ENCODE measurements at places on chromosomes 3 and 15.
A peak's percentile ranks its signal among the peaks of the same experiment; 100 is the strongest.

DNA sequence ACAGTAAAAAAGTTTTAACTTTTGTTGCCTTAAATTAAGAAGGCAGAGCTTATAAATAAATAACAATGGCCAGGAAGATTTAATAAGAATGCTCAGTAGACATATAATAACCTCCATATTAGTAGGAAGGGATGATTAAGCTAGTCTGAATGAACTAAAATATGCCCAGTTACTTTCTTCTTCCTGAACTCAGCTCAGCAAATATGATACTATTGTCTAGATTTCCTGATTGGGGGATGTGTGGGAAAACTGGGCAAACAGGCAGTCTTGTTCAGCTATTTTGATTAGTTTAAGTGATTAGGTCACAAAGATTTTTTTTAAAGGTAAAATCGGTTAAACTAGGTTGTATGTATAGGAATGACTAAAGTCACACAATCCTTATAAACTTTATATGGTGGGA, 167.2 kb upstream of the SLC2A2 start:
- DNase-seq: no peak
- no peaks in the 10 kb centered on the region for H3K27me3 ChIP-seq
- H3K27ac ChIP-seq: no peak overlapping the region
- no peak overlapping the region for H3K4me3 ChIP-seq
- no peaks in the 10 kb centered on the region for H3K36me3 ChIP-seq
- H3K4me1 ChIP-seq: no peaks in the 10 kb centered on the region

GRCh38 chr3:192715126-192715525, 12.2 kb downstream of the FGF12 start:
- H3K4me1 ChIP-seq: no peaks in the 10 kb centered on the region
- no peaks in the 10 kb centered on the region for H3K36me3 ChIP-seq
- no peak overlapping the region for H3K4me3 ChIP-seq
- H3K27ac ChIP-seq: no peak overlapping the region
- no peaks in the 10 kb centered on the region for H3K27me3 ChIP-seq

DNA sequence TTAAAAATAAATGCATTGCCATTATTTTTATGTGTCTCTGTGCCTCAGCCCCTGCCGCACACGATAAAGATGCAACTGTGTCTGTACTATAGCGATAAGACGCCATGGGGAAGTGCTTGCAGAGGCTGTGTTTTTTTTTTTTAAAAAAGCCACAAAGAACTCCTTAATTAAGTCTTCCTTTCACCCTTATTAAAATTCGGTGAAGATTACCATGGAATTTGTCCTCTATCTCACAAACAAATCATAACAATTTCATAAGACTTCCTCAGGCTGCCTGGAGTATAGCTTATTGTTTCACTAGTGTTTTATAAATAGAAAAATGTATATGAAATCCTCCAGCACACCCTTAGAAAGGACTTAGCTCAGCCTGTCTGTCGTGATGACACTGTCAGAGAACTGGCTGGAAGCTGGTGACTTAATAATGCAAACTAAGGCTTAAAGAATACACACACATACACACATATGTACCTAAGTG, 374.8 kb upstream of the SLCO3A1 start:
- H3K27me3 ChIP-seq: no peaks in the 10 kb centered on the region
- peaks cover 33% of the 10 kb centered on the region for H3K4me1 ChIP-seq
- DNase-seq: no peak
- H3K36me3 ChIP-seq: no peaks in the 10 kb centered on the region

DNA sequence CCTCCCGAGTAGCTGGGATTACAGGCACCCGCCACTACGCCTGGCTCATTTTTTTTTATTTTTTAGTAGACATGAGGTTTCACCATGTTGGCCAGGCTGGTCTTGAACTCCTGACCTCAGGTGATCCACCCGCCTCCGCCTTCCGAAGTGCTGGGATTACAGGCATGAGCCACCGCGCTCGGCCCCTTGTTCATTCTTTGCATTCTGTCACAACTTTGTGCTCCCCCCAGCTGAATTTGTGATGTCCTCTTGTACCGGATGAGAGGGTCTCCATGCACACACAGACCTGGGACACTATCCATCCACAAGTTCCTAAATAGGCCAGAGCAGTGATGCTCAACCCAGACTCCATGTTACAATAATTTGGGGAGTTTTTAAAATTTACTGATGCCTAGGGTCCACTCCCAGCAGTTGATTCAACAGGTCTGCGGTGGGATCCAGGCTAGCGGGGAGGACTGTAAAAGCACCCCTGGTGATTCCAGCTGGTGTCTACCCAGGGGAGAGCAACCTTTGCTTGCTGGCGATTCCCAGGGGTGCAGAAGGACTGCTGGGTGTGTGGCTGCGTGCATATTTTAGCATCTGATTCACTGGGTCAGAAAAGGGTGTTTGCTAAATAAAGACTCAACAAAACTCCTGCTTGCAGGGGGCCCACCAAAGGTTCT, 1.0 kb downstream of the RASSF1 start:
- peak overlapping the region; percentile 16 for H3K4me3 ChIP-seq
- peaks cover 24% of the 10 kb centered on the region for H3K4me1 ChIP-seq
- H3K27ac ChIP-seq: no peak overlapping the region
- H3K36me3 ChIP-seq: no peaks in the 10 kb centered on the region
- DNase-seq: no peak
- peaks cover 32% of the 10 kb centered on the region for H3K27me3 ChIP-seq

- no peak overlapping the region for H3K4me3 ChIP-seq
- no peak for DNase-seq
- H3K27me3 ChIP-seq: no peaks in the 10 kb centered on the region
- H3K4me1 ChIP-seq: peaks cover 17% of the 10 kb centered on the region
These were observed 1.7 kb upstream of the POC1A start for GRCh38 chr3:52155912-52156311.

- peaks cover 2% of the 10 kb centered on the region for H3K4me1 ChIP-seq
- H3K36me3 ChIP-seq: no peaks in the 10 kb centered on the region
- H3K27me3 ChIP-seq: no peaks in the 10 kb centered on the region
- no peak overlapping the region for H3K4me3 ChIP-seq
These were observed 28.4 kb downstream of the SH3GL3 start for GRCh38 chr15:83475551-83475950.

DNA sequence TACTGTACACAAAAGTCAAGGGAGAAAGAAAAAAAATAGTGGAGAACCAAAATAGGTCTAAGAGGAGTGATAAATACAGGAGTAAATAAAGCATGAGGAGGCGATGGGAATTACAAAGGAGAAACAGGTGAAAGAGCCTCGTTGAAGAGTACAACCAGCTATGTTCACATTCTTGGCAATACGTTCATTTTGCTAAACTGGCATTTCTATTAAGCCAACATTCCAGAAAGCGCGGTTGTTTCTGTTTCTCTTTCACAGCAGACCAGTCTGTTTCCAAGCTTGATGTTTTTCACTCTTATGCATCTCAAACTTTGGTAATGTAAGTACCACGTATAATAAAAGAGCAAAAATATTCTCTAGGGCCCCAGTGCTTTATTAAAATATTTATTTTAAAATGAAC, 74.5 kb downstream of the NSUN3 start:
- no peak for DNase-seq
- H3K4me1 ChIP-seq: no peaks in the 10 kb centered on the region
- no peaks in the 10 kb centered on the region for H3K27me3 ChIP-seq
- H3K36me3 ChIP-seq: no peaks in the 10 kb centered on the region
- no peak overlapping the region for H3K4me3 ChIP-seq

- no peak for DNase-seq
- no peak overlapping the region for H3K27ac ChIP-seq
- no peaks in the 10 kb centered on the region for H3K27me3 ChIP-seq
These were observed 269.7 kb upstream of the LYSMD4 start for GRCh38 chr15:100002787-100003536.

- H3K36me3 ChIP-seq: no peaks in the 10 kb centered on the region
- H3K4me3 ChIP-seq: no peak overlapping the region
- DNase-seq: no peak
- H3K27me3 ChIP-seq: no peaks in the 10 kb centered on the region
These were observed 48.1 kb upstream of the FRMD4B start for GRCh38 chr3:69433969-69434325.

DNA sequence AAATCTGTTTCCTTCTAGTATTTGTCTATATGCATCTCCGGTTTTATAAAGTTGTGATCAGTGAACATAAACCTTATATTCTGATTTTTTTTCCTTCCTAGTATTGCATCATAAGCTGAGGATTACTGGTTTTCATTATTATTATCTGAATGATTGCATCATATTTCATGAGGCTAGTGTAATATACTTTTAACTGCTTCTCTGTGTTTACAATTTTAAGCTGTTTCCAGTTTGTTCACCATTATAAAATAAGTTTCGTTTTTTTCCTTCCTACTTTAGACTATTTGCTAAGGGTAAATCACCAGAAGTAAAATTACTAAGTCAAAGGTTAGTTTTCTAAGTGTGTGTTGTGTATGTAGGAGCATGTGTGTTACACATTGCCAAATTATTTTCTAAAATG, 20.2 kb downstream of the SEMA6D start:
- no peak overlapping the region for H3K27ac ChIP-seq
- H3K36me3 ChIP-seq: no peaks in the 10 kb centered on the region
- H3K27me3 ChIP-seq: no peaks in the 10 kb centered on the region
- no peak for DNase-seq
- H3K4me3 ChIP-seq: no peak overlapping the region
- no peaks in the 10 kb centered on the region for H3K4me1 ChIP-seq

GRCh38 chr3:13145826-13146642, 72.8 kb upstream of the IQSEC1 start:
- no peak overlapping the region for H3K4me3 ChIP-seq
- no peaks in the 10 kb centered on the region for H3K36me3 ChIP-seq
- H3K27ac ChIP-seq: no peak overlapping the region
- DNase-seq: no peak
- no peaks in the 10 kb centered on the region for H3K4me1 ChIP-seq

DNA sequence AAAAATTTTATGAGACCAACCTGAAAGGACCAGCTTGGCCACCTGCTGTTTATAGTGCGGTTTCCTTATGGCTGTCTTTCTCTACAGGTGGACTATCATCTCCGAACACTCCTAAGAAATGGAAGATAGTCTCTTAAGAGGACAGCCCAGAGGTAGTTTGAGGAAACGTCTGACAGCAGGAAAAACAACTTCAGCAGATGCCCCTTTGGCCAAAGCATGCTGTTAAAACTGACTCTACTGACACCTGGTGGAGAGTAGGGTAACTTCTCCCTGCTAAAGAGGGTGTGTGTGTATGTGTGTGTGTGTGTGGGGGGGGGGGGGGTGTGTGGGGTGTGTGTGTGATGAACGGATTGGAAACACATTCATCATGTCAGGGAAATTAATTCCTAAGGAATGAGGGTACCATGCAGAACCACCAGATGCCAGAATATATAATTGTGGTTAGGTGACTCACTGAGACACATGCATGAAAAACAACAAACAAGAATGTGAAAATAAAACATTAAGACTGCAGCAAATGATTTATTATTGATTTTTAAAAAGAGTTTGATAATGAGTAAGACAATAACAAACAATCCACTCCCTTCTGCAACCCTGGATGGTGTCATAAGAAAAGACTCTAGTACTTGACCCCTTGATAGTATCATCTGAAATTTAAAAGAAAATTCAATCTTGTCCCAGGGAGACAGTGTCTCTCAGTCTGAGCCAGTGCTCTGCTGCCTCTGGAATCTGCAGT, 256.5 kb downstream of the THRB start:
- DNase-seq: peak; percentile 63
- no peak overlapping the region for H3K4me3 ChIP-seq
- H3K27me3 ChIP-seq: no peaks in the 10 kb centered on the region
- H3K27ac ChIP-seq: no peak overlapping the region

GRCh38 chr3:156978481-156978961, 152.4 kb downstream of the LEKR1 start:
- no peaks in the 10 kb centered on the region for H3K4me1 ChIP-seq
- no peak overlapping the region for H3K4me3 ChIP-seq
- H3K27ac ChIP-seq: peak overlapping the region; percentile 36
- no peaks in the 10 kb centered on the region for H3K36me3 ChIP-seq

GRCh38 chr3:4533489-4534443, 40.6 kb downstream of the ITPR1 start:
- H3K27ac ChIP-seq: no peak overlapping the region
- H3K27me3 ChIP-seq: no peaks in the 10 kb centered on the region
- H3K36me3 ChIP-seq: peaks cover 3% of the 10 kb centered on the region
- no peak overlapping the region for H3K4me3 ChIP-seq

DNA sequence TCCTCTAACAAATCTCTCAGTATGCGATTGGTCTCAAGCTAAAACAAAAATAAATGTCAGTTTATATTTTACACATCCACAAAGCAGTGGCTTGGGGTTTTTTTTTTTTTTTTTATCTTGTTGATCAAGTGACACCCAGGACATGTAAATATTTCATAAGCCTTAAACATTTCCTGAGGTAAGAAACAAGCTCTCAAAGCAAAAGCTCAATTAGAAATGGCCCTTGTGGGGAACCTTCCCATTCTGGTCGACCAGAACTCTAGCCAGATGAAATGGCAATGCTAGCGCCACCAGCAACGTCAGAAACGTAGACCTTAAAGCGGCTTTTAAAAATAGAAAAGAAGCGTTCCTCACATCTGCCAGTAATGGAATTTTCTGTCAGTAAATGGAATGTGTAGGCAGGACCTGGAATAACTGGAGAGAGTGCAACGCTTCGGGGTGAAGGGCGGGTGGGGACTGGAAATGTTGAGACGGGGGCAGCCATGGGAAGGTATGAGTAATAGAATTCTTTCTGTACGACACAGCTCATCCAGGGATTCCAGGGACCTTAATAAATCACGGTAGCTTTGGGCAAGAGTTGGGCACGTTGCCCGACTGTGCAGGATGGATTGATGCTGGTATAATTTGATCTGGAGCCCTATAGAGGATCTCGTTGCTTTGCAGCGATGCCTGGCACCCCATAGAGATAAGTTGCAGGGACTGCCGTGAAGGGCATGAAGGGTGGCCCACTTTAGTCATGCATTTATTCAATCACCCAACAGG, 44.4 kb downstream of the BTD start:
- no peak overlapping the region for H3K4me3 ChIP-seq
- no peak for DNase-seq
- H3K36me3 ChIP-seq: no peaks in the 10 kb centered on the region
- peaks cover 32% of the 10 kb centered on the region for H3K27me3 ChIP-seq
- peaks cover 26% of the 10 kb centered on the region for H3K4me1 ChIP-seq
- H3K27ac ChIP-seq: no peak overlapping the region

- H3K36me3 ChIP-seq: peaks cover 20% of the 10 kb centered on the region
- no peak for DNase-seq
- no peaks in the 10 kb centered on the region for H3K4me1 ChIP-seq
- H3K27ac ChIP-seq: no peak overlapping the region
These were observed 25.4 kb upstream of the ALPK3 start for GRCh38 chr15:84791763-84792162.

GRCh38 chr15:50790778-50791453, 25.4 kb upstream of the SPPL2A start:
- H3K4me3 ChIP-seq: no peak overlapping the region
- no peak overlapping the region for H3K27ac ChIP-seq
- no peaks in the 10 kb centered on the region for H3K36me3 ChIP-seq
- H3K4me1 ChIP-seq: no peaks in the 10 kb centered on the region
- DNase-seq: no peak
- H3K27me3 ChIP-seq: no peaks in the 10 kb centered on the region

DNA sequence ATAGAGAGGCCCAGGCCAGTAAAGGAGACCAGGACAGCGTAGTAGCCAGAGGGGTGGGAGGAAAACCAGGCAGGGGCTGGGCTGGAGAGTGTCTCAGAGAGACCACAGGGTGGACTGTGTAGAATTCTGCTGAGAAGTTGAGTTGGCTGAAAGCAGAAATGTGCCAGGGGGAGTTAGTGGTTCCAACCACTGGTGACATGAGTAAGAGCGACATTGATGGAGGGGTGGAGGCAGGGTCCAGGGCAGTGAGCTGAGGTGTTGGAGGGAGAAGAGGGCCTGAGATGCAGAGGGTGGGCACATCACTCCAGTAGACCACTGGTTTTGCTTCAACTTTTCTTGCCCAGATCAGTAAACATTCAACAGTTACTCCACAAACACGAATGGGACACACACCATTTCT, 106.5 kb downstream of the ASB7 start:
- DNase-seq: no peak
- no peaks in the 10 kb centered on the region for H3K4me1 ChIP-seq
- H3K27ac ChIP-seq: no peak overlapping the region

Measured in thymus (tissue), 14 donors.